ENCODE measurements at places on chromosomes 16 and 17. TPM values are rescaled to one million over a fixed set of nuclear protein-coding genes. Genes with fewer than 3 reads are reported as not detected.

Gene TUBG2
- 7.3 TPM for total RNA-seq

Gene TCAP
- total RNA-seq = 0.40 TPM

Gene NUPR1
- total RNA-seq = 64.4 TPM

Gene GCGR
- 0.08 TPM for total RNA-seq

Gene EVI2A
- total RNA-seq = 0.52 TPM

Gene GRIN2C
- total RNA-seq = not detected

Gene PPP1R27
- total RNA-seq = 0.24 TPM

Gene ADGRG1
- total RNA-seq = 93.7 TPM

Gene PRDM7
- total RNA-seq = not detected

Gene TP53TG3B
- not detected for total RNA-seq

Gene IGF2BP1
- not detected for total RNA-seq

Gene GNAO1
- total RNA-seq = 0.64 TPM

Gene LRRC37A
- total RNA-seq = 1.4 TPM

Gene SLC16A5
- total RNA-seq = 13.9 TPM

Gene MYH1
- total RNA-seq = not detected

Gene SLC35G6
- not detected for total RNA-seq

All from esophagus mucosa (tissue), 1 donor.